ENCODE measurements at places on chromosomes 2 and 18.
A peak's percentile ranks its signal among the peaks of the same experiment; 100 is the strongest.

GRCh38 chr2:68746408-68746807 lies 11.8 kb downstream of the ARHGAP25 start:
- no peak for DNase-seq

DNA sequence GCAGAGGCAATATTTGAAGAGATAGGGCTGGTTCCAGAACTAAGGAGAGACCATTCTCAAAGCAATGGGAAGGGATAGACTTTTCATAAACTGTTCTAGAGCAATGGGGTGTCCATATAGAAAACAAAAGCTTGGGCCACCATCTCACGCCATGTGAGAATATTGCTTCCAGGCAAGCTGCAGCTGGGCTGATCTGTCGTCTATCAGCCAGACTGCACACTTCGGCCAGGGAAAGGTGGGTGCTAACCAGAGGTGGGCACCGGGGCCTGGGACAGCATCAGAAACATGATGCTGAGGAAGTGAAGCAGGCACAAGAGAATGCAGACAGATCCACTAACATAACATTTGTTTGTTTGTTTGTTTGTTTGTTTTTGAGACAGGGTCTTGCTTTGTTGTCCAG lies 43.7 kb downstream of the MYO7B start:
- DNase-seq: no peak

- DNase-seq: no peak
Observed at GRCh38 chr2:240814280-240814679, 5.7 kb downstream of the KIF1A start.

GRCh38 chr2:24076849-24077534 lies 866 bp upstream of the SF3B6 start:
- no peak for DNase-seq

DNA sequence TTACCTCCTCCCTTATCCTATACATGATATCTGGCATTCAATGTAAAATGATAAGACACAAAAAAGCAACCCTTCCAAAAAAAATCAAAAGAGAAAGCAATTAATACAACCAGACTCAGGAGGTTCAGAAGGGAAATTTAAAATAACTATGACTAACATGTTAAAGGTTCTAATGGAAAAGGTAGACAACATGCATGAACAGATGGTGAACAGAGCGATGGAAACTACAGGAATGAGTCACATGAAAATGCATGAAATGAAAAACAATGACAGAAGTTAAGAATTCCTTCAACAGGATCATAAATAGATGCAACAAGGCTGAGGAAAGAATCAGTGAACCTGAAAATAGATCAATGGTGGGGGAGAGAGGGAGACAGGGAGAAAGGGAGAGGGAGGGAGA lies 26.1 kb upstream of the ERCC3 start:
- DNase-seq: no peak

DNA sequence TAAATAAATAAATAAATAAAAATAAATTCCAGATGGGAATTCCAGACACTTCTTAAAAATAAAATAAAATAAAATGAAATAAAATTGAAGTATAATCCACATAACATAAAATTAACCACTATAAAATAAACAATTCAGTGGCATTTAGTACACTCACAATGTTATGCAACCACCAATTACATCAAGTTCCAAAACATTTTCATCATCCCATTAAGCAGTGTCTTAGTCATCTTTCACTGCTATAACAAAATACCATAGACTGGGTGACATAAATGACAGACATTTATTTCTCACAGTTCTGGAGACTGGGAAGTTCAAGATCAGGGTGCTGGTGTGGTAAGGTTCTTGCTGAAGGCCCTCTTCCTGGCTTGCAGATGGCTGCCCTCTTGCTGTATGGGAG lies 22.6 kb upstream of the PROKR1 start:
- DNase-seq: no peak

DNA sequence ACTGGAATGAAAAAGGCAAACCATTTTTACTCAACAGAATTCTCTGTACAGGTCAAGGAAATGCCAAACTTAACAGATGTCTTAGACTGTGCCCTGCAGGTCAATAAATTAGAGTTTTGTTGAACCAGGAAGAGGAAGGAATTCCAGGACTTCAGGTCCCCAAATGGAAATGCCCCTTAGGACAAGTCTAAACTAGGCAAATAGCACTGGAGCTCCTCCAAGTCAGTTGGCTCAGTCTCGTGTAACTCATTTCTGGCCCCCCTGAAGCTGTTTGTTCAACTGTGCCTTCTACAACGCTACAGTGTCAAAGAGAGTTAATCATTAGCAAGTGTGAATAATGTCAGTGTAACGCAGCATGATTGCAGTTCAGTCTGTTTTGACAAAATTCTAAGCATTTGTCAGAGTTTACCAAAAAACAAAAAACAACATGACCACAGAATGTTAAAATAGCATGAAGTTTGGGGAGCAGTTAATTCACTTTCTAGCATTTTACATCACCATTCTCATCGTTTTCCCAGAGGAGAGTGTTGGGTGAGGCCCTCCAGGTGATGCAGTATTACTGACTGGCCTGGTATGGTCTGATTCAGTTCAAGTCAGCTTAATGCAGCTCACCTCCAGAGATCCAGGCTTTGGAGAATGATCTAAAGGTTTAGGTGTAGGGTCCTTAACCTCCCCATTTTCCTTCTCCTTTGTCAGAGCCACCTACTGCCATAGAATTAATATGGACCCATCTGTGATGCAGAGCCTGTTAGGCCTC lies 108.1 kb downstream of the AQP4 start:
- no peak for DNase-seq

DNA sequence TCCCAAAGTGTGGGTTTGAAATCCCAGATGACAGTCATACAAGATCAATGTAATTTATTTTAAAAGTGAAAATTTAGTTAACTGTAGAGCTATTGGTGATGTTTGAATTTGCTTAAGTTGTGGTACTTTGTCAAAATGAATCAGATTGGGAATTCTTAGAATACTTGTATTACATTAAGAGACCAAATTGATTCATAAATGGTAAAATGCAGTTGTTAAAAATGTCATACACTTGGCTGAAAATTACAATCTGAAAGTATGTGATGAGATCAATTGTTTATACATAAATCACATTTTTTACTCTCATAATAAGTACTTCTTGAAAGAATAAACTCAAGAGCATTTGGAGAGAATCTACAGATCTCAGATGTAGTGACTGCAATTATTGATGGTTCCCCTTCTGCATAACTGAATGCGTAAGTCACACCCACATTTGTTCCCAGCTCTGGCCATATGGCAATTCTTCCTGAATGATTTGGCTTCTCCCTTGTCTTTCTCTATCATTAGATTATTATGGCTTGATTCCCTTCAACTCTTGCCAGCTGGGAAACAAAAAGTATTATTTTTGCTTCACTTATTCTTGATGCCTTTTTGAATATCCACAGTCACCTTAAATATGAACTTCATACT lies 558.5 kb downstream of the CPS1 start:
- no peak for DNase-seq

DNA sequence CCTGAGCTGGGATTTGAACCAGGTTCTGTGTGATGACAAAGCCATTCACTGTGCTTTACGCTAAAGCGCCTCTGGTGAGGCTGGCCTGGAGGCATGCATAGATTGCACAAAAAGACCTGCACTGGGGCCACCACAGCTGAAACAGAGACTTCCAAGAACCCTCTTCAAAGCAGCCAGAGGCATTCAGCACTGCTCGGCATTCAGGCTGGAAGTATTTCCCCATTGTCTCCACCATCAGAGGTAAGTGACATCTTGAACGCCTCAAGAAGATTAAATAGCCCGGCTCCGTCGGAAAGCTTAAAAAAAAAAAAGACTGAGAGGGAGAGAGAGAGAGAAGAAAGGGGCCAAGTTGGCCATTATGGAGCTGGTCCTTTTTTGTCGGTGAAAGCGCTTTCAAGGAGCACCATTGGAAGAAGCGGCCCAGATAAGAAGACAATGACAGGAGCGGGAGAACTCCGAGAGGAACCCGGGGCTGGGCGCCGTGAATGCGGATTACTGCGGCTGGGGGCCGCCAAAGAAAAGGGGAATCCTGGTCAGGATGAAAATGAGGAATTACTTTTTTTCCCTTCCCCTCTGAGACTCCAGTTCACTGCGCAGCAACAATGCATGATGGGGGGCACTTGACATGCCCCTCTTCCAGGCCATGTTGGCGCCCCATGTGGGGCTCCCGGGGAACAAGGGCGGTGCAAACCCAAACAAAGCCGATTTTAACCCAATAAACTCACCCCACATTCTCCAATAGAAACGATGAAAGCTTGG lies 228.3 kb downstream of the MYCN start:
- no peak for DNase-seq

DNA sequence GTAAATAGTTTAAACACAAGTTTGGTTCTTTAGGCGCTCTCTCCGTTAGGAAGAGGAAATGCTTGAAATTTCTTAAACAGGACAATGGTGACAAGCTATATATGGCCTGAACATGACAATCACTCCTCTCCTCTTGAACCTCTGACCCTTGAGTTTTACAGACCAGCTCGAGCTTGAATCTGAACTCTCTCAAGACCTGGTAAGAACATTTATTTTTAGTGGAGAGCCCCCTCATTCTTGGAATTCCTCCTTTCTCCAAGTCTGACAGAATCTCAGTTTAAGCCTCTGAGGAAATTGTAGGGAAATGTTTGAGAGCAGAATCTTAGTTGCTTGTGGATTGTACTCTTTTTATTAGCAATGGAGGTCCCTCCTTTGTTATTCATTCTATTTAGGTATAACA lies 1293.6 kb upstream of the ZEB2 start:
- no peak for DNase-seq

GRCh38 chr2:218028189-218028495 lies 25.3 kb upstream of the TNS1 start:
- no peak for DNase-seq

- DNase-seq: no peak
Observed at GRCh38 chr2:33320573-33320972, 155.9 kb upstream of the RASGRP3 start.

DNA sequence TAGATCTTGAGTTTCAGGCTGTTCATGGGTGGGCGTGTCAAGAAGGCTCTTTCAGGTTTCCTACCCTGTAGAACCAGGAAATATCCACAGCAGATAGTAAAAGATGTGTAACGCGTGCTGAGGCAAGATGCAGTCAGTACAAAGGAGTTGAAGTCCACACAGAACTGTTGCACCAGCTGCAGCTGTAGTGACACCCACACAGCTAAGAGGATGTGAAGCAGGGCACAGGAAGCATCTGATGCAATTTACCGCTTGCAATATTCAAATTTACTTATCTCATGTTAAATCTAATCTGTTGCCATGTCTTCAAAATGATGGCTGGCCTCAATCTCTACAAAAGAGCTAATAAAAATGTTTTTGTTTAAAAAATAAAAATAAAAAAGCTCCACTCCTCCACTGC lies 132.8 kb downstream of the ARHGAP15 start:
- DNase-seq: peak; percentile 16

- DNase-seq: no peak
Observed at GRCh38 chr2:140998017-140998416, 1132.8 kb downstream of the LRP1B start.

GRCh38 chr2:174263997-174264396 lies 15.7 kb upstream of the OLA1 start:
- no peak for DNase-seq

DNA sequence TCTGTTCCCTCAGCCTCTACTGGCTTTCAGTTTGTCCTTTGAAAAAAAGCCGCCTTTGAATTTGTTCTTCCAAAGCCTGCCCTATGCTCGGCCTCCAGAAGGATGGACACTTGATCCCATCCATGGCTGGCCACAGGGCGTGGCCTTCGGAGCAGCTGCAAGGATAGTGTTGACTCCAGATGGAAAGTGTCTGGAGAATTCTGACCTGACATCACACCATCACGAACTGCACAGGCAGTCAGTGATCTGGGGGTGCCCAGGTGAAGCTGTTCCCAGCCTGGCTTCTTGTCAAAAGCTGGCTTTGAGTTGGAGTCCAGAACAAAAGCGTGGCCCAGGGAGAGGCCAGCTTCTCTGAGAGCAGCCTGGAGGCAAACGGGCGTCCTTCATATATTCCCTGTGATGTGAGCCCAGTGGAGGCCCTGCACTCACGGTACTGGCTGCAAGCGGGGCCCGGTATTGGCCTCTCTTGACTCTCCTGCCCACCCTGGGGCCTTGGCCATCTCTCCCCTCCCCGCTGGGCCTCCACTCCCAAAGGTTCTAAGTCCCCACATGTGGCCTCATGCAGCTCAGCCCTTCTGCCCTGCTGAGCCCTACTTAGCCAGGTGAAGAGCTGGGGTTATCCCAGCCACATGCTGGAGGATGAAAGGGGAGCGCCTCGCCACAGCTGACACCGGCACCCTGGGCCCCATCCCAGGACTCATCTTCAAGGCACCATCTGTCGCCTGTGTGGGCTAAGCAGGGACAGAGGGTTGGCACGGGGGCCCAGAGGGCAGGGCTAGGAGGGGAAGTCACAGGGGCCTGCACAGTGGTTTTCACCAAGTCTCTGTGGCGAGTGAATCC lies 20.4 kb upstream of the ATOH8 start:
- no peak for DNase-seq

- no peak for DNase-seq
Observed at GRCh38 chr2:27152796-27153464, 4.1 kb downstream of the TCF23 start.

DNA sequence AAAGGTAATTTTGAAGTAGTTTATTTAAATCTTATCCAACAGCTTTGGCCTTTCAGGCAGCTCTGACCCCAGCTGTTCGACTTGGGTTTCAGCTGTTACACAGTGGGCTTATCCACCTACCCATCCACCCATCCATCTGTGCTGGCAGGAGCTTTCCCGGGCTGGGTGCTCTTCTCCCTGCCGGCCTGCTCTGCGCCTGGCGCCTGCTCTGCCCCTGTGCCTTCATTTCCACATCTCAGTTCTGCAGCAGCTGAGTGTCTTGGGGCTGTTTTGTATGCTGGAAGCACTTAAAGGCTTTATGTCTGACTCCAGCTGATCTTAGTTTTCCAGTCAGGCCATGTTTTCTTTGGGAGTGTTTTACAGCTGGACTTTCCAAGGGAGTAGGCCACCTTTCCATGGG lies 24.2 kb downstream of the LDLRAD4 start:
- DNase-seq: no peak

GRCh38 chr18:71301596-71301995 lies 1012.8 kb downstream of the SOCS6 start:
- no peak for DNase-seq

GRCh38 chr2:219726916-219727315 lies 99.5 kb downstream of the SLC4A3 start:
- no peak for DNase-seq

GRCh38 chr2:218811382-218811781 lies 20.2 kb downstream of the PRKAG3 start:
- DNase-seq: no peak

GRCh38 chr2:32807662-32808061 lies 139.1 kb upstream of the LTBP1 start:
- DNase-seq: no peak

GRCh38 chr2:211204456-211204855 lies 648.1 kb downstream of the CPS1 start:
- no peak for DNase-seq

GRCh38 chr18:57859314-57859713 lies 56.2 kb upstream of the ATP8B1 start:
- no peak for DNase-seq

- DNase-seq: no peak
Observed at GRCh38 chr18:54673936-54674335, 82.9 kb downstream of the DYNAP start.

DNA sequence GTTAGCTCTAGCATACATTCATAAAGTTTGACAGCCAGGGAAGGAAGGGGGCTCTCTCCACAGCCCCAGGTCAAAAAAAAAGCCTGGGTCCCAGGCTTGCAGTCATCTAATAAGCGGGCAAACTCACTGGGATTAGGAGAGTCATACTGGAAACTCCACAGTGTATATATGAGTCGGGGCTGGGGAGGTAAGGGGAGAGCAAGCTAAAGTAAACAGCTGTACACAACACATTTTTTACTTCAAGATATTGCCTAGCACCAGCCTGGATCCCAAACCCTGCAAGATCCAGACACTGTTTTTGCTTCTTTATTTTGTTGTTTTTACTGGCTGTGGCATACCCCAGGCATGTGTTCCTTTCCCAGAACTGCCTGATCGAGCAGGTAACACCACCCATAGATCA lies 291.3 kb upstream of the TANK start:
- DNase-seq: no peak
